ENCODE measurements at places on chromosomes 2 and 18. TPM values are rescaled to one million over a fixed set of nuclear protein-coding genes. Genes with fewer than 3 reads are reported as not detected.
A peak's percentile ranks its signal among the peaks of the same experiment; 100 is the strongest.

GRCh38 chr2:225104321-225104720, 62.1 kb upstream of the DOCK10 start:
- DNase-seq, result no peak

The ALS2 gene
- 13.0 TPM for total RNA-seq

The COX5B gene
- total RNA-seq, result 248 TPM

The SERPINB10 gene
- total RNA-seq, result 21.6 TPM

The FNDC4 gene
- total RNA-seq, result 0.21 TPM

- no peak for DNase-seq
Measured at GRCh38 chr2:231479455-231479854, 15.2 kb upstream of the NCL start.

DNA sequence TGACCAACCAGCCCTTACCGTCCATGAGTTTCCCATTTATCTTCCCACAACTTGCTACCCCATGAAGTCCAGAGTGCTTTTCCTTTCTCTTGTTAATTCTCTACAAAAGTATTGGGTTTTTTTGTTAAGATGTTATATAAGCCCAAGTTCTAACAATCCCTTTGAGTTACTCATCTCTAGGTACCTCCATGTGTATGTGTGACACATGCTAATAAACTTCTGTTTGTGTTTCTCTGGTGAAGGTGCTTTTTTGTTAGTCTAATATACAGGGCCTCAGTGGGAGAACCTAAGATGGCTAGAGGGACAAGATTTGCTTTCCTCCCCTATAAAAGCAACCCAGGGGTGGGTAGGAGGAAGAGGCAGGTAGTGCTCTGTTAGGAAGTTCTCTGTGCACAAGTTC, 31.8 kb upstream of the RMDN2 start:
- DNase-seq, result no peak

- no peak for DNase-seq
Measured at GRCh38 chr2:10905006-10905861, 6.5 kb upstream of the KCNF1 start.

GRCh38 chr2:24993406-24994145, 21.8 kb upstream of the DNAJC27 start:
- no peak for DNase-seq

DNA sequence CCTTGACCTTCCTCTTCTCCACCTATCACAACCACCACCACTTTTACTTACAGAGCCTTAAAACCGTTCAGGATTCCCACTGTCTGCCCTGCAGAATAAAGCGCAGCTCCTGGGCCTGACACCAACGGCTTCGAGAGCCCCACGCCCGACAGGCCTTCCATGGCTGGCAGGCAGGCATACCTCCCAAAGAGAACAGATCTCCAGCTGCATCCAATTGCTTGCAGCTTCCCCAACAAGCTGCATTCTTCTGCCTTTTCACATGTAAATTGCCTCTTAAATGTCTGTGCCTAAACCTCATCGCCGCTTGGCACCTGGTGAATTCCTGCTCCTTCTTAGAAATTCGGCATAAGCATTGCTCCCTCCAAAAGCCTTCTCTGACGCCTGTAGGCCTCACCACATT, 31.5 kb upstream of the FAM124B start:
- no peak for DNase-seq

GRCh38 chr2:64696636-64697035, 42.9 kb upstream of the SERTAD2 start:
- no peak for DNase-seq

DNA sequence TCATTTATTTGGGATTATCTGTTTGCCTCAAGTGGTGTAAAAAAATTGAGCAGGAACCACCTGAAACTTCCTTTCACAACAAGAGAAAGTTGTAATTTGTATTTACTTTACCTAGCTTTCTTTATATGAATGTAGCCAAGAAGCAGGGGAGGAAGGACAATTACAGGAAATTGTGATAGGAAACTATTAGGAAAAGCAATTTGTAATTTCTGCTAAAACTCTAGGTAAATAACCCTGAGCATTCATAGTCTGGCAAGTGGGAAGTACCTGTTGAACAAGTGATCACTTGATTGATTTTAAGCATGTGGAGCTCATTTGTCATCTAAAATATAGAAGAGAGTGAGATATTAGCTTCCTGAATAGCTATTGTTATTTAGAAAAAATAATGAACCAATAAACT, 5.0 kb downstream of the TFPI start:
- DNase-seq, result no peak

DNA sequence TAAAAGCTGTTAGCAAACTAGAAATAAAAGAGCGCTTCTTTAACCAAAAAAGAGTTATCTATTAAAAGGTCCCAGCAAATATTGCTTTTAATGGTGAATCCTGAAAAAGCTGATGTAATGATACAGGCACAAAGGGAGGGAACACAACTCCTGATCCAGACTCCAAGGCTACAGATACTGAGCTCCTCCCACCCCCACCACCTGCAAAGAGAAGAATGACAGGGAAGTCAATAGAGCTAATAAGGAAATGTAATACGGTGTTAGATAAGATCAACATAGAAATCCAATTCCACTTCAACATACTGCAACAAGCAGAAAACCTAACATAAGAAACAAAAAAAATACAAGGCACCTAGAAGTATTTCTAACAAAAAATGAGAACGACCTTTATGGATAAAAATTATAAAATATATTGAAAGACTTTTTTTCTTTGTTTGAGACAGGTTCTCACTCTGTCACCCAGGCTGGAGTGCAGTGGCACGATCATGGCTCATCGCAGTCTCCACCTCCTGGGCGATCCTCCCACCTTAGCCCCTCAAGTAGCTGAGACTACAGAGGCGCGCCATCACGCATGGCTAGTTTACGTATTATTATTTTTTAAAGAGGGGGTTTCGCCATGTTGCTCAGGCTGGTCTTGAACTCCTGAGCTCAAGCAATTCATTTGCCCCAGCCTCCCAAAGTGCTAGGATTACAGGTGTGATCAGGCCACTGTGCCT, 192.2 kb downstream of the HDAC4 start:
- no peak for DNase-seq

The CREG2 gene
- not detected for total RNA-seq

DNA sequence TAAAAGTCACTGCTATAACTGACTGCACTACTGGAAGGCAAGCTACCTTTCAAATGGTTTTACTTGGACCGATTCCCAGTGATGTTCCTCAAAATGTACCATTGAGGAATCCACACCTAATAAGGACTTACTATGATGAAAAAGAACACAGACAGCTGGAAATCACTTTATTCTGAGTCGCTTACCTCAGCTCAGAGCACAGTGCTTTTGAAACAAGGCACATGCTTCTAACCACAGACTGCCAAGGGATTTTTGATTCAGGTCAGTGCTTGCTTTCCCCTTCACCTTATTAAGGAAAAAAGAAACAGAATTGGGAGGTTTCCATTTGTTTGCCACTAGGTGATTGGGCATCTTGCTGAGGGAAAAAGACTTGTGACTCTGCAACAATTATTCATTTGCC, 707.5 kb upstream of the FSHR start:
- DNase-seq, result no peak

DNA sequence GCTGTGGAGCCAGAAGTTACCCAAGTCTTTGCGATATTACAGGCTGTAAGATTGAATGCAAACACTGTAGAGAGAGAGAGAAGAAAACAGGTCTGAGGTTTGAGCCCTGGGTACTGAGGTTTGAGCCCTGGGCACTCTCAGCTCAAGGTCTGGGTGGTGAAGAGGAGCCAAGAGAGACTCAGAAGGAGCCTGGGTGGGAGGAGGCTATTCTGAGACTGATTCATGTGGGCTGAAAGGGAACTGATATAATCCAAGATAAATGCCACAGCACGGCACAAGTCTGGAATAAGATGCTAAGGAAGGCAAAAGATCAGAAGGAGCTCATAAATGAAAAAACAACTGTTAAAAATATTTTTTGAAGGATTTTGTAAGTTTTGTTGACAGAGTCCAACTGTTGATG, 407.6 kb upstream of the HS6ST1 start:
- no peak for DNase-seq

GRCh38 chr2:96695602-96696001, 44.3 kb downstream of the LMAN2L start:
- no peak for DNase-seq

The GPR45 gene
- not detected for total RNA-seq

The REG3G gene
- 0.51 TPM for total RNA-seq

GRCh38 chr2:70712916-70713315, 55.1 kb downstream of the ADD2 start:
- no peak for DNase-seq

- DNase-seq, result no peak
Measured at GRCh38 chr18:1526991-1527390, 622.3 kb downstream of the ADCYAP1 start.

The GAL3ST2 gene
- 0.48 TPM for total RNA-seq

GRCh38 chr18:13813271-13813849, 10.6 kb upstream of the MC5R start:
- DNase-seq, result no peak

The COLEC12 gene
- total RNA-seq, result 0.03 TPM

The SETBP1 gene
- total RNA-seq, result 23.7 TPM

- DNase-seq, result peak; percentile 77
Measured at GRCh38 chr2:197889041-197889440, 84.6 kb downstream of the PLCL1 start.

DNA sequence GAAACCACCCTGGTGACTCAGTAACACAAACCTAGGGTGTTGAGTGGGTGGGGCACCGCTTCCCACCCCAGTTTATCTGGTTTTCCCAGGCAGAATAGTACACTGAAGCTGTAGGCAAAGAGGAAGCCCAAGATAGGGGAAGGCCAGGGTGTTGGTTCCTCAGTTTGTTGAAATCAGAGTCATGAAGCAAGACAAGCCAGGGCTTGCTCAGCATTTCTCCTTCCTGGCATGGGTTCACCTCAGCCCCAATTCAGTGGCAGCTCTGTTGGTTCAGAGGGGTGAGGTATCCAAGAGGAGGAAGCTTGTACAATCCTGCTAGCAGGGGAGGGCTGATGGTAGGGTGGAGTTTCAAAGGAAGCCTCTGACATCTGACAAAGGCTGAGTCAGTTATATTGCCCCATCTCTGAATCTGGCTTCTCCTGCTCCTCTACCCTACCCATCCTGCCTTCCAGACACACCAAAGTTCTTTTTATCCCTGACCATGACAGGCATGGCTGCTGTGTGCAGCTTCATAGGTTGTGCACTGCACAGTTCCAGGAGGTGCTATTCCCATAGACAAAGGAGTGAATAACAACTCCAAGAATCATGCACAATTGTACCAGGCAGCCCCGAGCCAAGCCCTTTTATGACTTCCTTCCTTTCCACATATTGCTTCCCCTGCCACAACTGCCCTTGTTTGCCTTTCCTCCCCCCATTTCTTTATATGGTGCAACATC, 24.9 kb upstream of the RAB10 start:
- peak; percentile 19 for DNase-seq

The EVX2 gene
- not detected for total RNA-seq

The SERPINB11 gene
- not detected for total RNA-seq

GRCh38 chr18:60191926-60192325, 180.6 kb downstream of the MC4R start:
- no peak for DNase-seq

GRCh38 chr2:84741182-84741822, 139.6 kb downstream of the TRABD2A start:
- no peak for DNase-seq

- no peak for DNase-seq
Measured at GRCh38 chr18:10727477-10727876, 201.7 kb downstream of the NAPG start.

GRCh38 chr2:2828774-2829368, 497.8 kb upstream of the MYT1L start:
- no peak for DNase-seq

- DNase-seq, result no peak
Measured at GRCh38 chr2:190802129-190802528, 78.5 kb upstream of the GLS start.

The THOC1 gene
- total RNA-seq, result 32.8 TPM

The INPP5D gene
- 126 TPM for total RNA-seq

The NIFK gene
- total RNA-seq, result 92.9 TPM

DNA sequence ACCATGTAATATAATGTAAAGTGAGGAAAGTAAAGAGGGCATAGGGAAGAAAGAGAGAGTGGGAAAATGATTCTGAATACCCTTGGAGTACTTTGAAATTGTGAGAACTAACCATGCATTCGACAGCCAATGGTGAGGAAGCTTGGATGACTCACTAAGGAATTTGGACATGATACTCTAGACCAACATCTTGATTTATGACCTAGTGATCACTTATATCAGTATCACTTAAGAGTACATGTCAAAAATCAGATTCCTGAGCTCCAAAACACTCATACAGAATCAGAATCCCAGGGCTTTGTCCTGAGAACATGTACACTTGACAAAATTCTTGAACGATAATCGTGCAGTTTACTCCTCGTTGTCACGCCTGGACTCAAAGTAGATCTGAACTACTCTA, 1899.8 kb upstream of the PIK3C3 start:
- no peak for DNase-seq

The MARCHF7 gene
- total RNA-seq, result 68.7 TPM

- no peak for DNase-seq
Measured at GRCh38 chr18:53534695-53535094, 689.8 kb downstream of the MBD2 start.

The TCF23 gene
- not detected for total RNA-seq

DNA sequence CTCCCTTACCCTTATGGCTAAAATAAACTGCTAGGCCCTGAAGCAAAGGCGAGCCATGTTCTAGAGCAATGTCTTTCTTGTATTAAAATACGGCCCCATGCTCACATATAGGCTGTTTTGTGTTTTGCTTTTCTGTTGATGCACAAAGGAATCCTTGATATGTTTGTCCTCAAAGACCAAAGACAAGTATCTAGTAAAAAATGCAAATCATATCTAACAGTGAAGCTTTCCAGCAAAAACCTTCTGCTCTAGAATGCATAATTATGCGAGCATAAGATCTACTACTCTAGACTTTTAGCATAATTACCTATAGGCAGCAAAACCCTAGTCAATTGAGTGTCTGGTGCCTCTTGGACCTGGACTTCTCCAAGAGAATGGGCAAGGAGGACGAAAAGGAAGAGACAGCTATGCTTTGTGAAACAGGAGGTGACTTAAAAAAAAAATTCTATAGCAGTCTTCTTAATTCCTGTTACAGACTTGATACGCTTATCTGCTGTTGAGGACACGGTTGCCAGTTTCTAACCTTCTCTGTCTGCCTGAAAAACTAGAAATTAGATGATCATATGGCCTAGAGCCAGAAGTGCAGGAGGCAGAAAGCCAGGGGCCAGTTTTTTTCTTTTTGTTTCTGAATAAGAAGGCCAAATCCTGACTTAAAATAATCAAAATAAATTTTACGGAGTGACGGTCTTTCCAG, 1.5 kb upstream of the AMMECR1L start:
- DNase-seq, result no peak

DNA sequence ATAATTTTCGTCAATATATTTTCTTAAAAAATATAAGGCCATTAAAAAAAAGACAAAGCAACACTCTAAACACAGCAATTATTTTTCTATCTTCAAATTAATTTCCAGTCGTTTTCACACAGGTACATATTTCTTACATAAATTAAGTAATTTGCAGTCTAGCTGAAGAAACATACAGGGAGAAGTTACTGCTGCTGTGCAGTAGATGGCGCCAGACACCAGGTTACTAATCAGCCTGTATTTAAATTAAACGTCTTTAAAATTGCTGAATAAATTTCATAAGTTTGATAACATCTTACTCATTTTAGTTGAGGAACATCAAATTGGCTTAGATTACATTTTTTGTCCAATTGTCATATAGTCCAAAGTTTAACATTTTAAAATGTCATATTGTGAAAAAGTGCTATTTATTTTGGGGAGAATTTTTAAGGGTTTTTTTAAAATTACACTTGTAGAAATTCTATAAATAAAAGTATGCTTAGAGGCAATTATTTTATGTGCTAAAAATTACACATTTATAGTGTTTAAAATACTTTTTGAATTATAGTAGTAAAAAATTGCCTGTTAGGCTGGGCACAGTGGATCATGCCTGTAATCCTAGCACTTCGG, 88.4 kb downstream of the PMAIP1 start:
- DNase-seq, result no peak

The RRM2 gene
- total RNA-seq, result 231 TPM

The NCKAP1 gene
- 1.3 TPM for total RNA-seq

Measured in GM12878 (cell line).